ENCODE measurements at places on chromosomes 5 and 9.

DNA sequence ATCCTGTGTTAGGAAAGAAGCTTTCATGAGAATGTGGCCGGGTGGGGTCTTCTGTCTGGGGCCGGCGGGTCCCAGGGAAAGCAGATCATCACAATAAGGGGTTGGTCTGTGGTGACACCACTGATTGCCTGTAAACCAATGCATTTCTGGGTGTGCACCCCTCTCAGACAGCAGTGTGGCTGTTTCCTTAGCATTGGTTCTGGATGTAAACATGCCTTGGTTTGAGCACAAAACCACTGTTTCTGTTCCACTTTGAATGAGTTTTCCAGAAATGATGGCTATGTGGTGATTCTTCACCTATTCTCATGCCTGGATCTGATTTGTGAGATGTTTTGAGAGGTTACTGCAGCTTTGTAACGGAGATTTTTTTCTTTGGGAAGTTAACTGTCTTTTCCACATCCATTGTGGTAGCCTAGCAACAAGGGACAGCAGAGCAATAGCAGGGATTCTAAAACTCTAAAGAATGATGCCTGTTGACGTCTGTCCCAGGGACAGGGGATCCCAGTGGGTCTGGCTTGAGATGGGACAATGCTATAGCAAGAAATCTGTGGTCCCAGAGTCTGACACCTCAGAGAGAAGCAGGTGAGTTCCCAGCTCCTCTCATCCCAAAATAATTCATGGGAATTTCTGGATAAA is at the start of gene CCDC192:
CCDC192 (plus strand) TSS at position 466 of the 636 bp plus-strand sequence; CDS start at position 521, 55 bp downstream.
- DNase-seq: no peak

- no peak for DNase-seq
These were observed 7.2 kb downstream of the PTBP3 start for GRCh38 chr9:112326194-112326593.

DNA sequence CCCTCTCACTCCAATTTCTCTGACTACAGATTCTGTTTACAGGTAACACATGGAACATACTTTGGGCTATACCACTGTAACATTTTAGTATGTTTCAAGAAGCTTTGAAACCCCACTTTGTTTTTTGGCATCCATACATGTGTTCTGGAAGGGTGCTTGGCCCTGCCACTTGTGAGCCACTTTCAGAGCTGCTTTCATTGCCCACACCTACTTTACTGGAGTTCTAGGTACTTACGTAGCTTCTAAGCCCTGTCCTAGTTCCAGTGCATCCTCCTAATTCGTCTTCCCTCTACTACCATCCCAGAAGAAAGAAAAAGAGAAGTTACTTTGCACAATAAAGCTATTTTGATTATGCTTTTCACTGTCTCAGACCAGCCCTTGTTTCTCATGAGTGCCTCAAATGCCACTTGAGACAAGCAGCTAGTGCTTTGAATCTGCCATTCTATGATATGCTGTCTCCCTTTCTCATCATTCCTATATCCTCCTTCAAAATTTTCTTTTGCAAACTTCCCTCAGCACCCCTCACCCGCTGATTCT is 26.5 kb upstream of the C5orf47 start:
- DNase-seq: no peak

DNA sequence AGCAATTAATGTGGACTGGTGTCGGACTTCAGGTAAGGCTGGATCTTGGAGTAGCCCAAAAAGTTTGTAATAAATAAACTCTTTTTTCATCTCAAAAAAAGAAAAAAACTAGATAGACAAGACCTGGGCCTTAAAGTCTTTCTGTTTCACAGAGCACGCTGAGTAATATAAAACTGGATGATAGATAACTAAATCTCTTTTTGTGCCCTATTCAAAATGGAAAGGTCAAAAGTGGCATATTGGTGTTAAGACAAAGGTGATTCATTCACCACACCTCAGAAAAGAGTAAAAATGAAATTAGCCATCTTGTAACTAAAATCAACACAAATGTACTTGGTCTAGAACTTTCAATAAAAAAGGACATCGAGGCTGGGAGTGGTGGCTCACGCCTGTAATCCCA is 30.3 kb upstream of the RFK start:
- no peak for DNase-seq

DNA sequence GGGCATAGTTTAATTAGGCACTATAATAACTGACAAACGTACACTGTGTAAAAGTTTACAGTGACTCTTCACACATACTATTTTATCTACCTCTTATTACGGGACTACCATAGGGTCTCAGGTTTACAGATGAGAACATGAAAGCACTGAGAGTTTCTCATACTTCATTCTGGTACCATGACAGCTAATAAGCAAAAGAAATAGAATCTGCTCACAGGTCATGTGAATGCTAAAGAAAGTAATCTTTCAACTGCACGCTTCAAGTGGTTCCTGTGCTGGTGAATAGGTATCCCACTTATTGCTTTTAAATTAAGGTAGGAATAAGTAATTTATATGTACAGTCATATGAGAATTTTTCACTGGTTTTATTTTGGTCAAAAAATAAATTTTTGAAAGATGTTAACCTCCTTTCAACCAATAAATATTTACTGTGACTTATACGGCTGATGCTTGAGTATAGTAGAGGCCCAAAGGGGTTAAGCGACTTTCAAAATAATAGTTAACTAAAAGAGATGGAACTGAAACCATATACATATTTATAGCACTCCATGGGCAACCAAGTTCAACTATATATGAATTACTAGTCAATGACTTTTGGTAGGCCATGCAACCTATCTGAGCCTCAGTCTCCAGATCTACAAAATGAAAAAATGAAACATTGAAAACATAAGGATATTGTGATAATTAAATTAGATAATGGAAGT is 8.1 kb downstream of the CDKN2A start:
- DNase-seq: no peak

- no peak for DNase-seq
These were observed 165.0 kb upstream of the FBXL17 start for GRCh38 chr5:108546939-108547338.
